ENCODE measurements at places on chromosomes 5 and 9.

GRCh38 chr5:31854181-31855133, 215.5 kb downstream of the PDZD2 start:
- no peak for DNase-seq

DNA sequence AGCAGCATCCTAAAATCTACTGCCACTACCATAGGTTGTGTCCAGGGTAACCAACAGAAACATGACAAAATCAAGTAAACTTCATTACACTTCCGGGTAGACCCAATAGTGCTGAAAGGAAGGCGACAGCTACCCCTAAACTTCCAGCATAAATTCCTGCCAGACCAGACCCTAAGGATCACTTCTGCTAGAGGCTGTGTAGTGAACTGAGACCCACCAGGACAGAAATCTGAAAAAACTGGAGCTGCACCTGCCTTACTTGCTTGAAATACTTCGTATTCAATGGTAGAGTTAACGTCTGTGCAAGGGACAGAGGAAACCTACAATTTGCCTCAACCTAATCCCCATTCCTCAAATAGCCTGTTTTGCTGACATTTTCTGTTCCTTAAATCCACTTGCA, 1.0 kb upstream of the SECISBP2 start:
- no peak for DNase-seq

- no peak for DNase-seq
Observed at GRCh38 chr5:101425339-101425859, 522.3 kb upstream of the ST8SIA4 start.

GRCh38 chr5:142644640-142645361, 41.1 kb downstream of the FGF1 start:
- no peak for DNase-seq

GRCh38 chr5:9898319-9898718, 268.2 kb upstream of the TAS2R1 start:
- DNase-seq, result no peak

DNA sequence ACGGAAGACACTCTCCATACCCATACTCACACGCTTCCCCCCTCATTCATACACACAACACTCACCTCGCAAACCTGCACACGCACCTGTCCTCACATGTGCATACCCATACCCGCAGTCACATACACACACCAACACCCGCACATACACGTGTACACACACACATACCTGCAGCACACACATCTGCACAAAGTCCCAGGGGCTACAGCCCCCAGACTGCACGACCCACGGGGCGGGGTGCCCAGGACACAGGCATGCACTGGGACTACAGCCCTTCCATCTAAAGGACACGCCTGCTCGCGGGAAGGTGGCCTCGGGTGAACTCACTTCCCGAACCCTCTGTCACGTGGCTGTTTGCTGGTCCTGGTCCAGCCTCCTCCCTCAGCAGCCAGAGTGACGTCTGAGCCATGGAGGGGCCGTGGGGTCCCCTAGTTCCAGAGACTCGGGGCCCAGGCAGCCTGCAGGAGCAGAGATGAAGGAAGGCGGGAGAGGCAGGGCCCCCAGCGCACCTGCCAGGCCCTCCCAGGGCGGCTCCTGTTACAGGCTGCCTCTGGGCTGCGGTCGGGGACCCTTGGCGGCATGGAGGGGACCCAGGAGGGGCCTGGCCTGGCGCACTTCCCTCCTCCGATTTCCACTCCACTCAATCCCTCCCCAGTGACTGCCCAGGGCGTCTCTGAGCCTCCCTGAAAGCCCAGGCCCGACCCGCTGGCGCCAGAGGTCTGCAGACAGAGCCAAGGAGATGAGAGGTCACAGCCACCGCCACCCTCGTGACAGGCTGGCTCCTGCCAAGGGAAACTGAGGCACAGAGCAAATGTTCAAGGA, 8.1 kb downstream of the SLC12A7 start:
- no peak for DNase-seq

- DNase-seq, result peak; percentile 63
Observed at GRCh38 chr9:131739959-131740648, at the start of gene RAPGEF1. Gene RAPGEF1, minus strand, starts transcription at chr9:131740076. Its CDS starts 246 bp downstream, at chr9:131739830.

Measured in T-helper 1 cell (primary cell).